IMR-90 (cell line): ENCODE measurements at places on chromosomes 7 and 10.

- H3K27me3 ChIP-seq, result no peaks in the 10 kb centered on the region
- H3K27ac ChIP-seq, result no peak overlapping the region
Measured at GRCh38 chr10:54769051-54769450, 32.0 kb downstream of the PCDH15 start.

- H3K27me3 ChIP-seq, result no peaks in the 10 kb centered on the region
- H3K4me3 ChIP-seq, result no peak overlapping the region
- H3K4me1 ChIP-seq, result no peaks in the 10 kb centered on the region
- no peaks in the 10 kb centered on the region for H3K36me3 ChIP-seq
Measured at GRCh38 chr7:71555758-71556157, 423.8 kb downstream of the GALNT17 start.

GRCh38 chr7:138164804-138165203, 88.5 kb downstream of the AKR1D1 start:
- no peak overlapping the region for H3K27ac ChIP-seq
- H3K27me3 ChIP-seq, result no peaks in the 10 kb centered on the region
- no peaks in the 10 kb centered on the region for H3K4me1 ChIP-seq
- no peak for DNase-seq
- H3K4me3 ChIP-seq, result no peak overlapping the region
- no peaks in the 10 kb centered on the region for H3K36me3 ChIP-seq

DNA sequence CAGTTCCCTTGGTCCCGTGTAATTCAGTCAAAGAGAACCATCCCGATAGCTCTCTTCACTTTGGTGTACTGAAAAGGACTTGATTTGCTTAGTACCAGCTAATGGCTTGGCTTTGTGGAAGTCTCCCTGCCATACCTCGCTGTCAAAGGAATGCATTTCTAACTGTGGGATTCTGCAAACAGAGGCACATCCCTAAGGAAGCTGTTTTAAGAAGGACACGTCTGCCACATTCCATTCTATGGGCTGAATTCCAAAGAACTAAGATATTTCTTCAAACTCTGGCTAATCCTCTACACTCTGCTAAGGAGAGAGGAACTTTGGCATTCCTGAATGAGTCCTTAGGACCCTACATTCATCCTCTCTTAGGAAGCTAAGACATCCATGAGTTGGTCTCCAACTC, 327.9 kb downstream of the SFMBT2 start:
- H3K36me3 ChIP-seq, result no peaks in the 10 kb centered on the region
- peak; percentile 12 for DNase-seq
- H3K4me1 ChIP-seq, result peaks cover 7% of the 10 kb centered on the region; the same call in 1 of the 2 replicates
- no peaks in the 10 kb centered on the region; the same call in 1 of the 2 replicates for H3K27me3 ChIP-seq
- H3K27ac ChIP-seq, result no peak overlapping the region

DNA sequence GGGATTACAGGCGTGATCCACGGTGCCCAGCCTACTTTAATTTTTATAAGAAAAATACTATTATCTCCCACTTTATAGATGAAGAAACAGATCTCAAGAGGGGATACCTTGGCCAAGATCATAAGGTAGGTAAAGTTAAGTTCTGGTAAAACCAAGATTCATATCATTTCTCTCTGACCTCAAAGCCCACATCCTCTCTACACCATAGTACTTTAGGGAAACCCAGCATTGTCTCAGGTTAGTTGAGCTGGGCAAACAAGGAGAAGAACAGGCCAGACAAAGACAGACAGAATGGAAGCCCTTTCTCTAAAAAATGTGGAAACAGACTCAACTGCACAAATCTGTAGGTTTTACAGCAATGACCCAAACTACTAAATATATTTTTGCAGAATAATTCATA, 197.7 kb upstream of the FRMD4A start:
- DNase-seq, result no peak
- no peak overlapping the region for H3K27ac ChIP-seq
- H3K36me3 ChIP-seq, result peaks cover 18% of the 10 kb centered on the region
- no peak overlapping the region for H3K4me3 ChIP-seq
- peaks cover 28% of the 10 kb centered on the region for H3K4me1 ChIP-seq
